ENCODE measurements at places on chromosomes 12 and 14.

DNA sequence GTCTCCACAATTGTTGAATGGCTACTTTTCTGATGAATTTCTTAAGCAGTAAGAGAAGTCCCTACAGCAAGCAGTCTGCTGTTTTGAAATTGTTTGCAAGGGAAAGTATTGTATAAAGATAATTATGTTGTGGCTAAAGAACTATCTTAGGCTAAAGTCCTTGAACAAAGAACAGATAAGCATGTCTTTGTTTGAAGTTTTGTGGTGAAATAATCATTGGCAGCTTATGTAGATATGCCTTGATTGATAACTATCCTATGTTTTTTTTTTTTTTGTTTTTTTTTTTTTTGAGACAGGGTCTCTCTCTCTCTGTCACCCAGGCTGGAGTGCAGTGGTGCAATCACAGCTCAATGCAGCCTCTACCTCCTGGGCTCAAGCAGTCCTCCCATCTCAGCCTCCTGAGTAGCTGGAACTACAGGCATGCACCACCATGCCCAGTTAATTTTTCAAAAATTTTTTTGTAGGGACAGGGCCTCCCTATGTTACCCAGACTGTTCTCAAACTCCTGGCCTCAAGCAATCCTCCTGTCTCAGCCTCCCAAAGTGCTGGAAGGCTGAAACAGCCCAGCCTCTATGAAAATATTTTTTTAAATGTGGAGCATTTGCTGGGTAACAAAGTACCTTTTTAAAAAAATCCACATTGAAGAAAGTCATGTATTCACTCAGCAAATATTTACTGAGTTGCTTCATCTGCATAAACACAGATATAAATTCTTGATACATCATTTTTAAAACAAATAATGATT, 80.8 kb downstream of the LLPH start:
- no peak for DNase-seq

DNA sequence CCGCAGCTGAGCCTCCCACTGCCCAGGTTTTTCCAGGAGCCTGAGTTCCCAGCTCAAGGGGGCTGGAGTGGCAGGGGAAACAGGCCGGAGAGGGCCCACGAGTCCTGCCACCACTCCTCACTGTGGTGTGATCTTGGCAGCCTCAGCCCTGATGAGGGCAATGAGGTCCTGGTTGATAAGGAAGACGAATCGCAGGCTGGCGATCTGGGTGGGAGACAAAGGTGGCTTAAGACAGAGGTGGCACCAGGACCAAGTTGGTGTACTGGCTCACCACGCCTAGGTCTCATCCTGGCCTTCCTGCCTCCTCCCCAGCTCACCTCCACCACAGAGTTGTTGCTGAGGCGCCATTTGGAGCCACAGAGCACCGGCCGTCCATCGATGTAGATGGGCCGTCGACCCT, 9.4 kb downstream of the MCRS1 start:
- no peak for DNase-seq

DNA sequence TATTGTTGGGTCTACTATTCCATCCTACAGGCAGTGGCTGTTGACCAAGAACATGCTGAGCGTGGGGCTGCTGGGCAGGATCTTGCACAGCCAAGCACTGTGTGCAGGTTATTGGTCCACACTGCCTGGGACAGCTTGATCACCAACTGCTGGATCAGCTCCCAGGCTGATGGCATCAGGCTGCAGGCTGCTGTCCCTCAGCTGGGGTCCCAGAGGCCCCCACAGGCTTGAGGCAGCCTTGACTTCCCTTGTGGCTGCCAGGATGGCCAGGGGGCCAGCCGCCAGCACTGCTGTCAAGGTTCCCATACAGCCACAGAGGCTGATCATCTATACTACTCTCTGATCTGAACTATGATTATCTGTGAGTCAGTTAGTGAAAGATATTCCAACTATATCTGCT, 9.8 kb downstream of the OR2AP1 start:
- no peak for DNase-seq

DNA sequence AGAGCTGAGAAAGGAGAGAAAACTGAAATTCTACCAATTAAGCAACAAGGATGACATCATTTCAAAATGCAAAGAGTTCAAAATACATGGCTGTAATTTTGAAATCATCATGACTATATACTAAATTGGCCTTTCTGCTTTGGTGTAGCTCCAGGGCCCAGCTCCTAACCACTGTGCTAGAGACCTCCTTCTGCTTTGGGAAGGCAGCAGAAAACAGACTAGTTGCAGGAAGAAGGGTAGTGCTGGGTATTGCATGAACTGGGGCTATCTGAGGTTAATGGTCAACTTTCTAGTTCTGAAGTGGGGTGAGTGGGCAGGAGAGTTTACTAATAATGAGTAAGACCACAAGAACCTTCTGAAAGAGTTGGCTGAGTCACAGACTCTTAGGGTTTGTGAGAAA, 66.2 kb downstream of the PTGER2 start:
- no peak for DNase-seq

DNA sequence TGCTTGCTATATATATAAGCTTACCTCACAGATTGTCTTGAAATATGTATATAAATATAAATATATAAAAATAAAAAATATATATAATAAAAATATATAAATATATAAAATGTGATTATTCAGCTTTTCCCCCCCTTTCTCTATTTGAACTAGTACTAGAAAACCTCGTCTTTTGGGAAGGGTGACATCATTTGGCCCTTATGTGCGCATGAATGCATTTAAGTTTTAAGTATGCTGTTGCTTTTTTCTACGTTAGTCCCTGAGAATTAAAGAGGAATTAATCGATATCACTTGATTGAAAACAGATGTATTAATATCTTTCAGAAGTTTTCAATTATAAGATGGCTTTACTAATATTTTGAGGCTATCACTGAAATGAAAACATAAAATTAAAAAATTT, 69.9 kb downstream of the RAD51B start:
- no peak for DNase-seq

- no peak for DNase-seq
These were observed 1.2 kb downstream of the NKX2-1 start for GRCh38 chr14:36518586-36519430.

- no peak for DNase-seq
These were observed 42.9 kb downstream of the FLRT2 start for GRCh38 chr14:85572845-85573244.

All from progenitor cell of endocrine pancreas (in vitro differentiated cells).